ENCODE measurements at places on chromosomes 7 and 10.

DNA sequence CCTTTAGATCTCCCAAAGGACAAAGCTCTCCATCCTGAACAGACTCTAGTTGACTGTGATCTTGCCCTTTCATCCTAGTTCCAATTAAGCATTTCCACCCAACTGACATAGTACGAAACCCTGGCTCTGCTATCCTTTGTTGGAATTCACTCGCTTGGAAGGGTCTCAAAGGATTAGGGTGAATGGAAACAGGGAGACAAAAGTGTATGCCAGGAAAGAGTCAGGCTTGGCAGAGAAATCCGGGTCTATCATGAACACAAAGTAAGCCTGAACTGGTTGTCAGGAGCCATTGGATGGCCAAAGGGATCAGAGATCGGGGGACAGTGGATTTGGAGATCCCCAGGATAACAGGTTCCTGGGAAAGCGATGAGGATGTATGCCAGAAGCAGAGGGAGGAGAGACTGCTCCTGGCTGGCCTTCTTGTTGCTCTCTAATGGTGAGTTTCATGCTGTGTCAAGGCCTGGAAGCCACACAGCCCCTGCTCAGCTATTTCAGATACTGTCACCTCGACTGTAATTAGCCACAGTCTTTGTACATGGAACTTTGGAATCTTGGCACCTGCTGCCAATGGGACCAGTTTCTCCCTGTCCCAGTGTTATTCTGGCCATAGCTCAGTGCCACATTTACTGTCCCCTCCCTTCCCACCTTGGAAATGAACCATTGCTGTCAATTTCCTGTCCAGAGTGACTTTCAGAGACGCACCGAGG lies 1168.7 kb upstream of the AUTS2 start:
- no peak for DNase-seq

GRCh38 chr10:106592396-106592795 lies 572.1 kb downstream of the SORCS1 start:
- no peak for DNase-seq

- no peak for DNase-seq
These were observed 260.3 kb upstream of the RNF32 start for GRCh38 chr7:156380261-156380660.

DNA sequence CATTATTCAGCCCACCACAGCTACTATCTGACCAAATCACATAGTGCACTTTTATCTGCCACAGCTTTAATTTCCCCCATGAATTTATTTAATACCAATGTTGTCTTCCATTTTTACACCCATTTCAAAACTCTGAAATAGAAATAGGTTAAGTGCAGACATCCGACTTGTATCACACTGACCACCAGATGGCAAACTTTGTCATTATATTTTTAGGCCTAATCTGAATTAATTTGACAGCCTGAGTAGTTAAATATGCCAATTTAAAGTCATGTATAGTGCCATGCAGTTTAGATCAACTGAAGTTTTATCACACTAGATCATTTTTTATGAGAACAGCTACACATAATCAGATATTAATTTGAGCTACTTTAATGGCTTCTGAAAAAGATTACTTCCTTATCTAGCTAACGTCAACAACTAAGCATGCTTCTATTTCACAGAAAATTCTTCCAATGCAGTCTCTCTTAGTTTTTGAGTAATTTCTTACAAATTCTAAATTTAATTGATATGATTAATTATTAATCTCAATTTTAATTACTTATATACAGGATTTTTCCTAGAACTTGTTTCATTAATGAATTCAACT lies 566.4 kb downstream of the GFRA1 start:
- no peak for DNase-seq

DNA sequence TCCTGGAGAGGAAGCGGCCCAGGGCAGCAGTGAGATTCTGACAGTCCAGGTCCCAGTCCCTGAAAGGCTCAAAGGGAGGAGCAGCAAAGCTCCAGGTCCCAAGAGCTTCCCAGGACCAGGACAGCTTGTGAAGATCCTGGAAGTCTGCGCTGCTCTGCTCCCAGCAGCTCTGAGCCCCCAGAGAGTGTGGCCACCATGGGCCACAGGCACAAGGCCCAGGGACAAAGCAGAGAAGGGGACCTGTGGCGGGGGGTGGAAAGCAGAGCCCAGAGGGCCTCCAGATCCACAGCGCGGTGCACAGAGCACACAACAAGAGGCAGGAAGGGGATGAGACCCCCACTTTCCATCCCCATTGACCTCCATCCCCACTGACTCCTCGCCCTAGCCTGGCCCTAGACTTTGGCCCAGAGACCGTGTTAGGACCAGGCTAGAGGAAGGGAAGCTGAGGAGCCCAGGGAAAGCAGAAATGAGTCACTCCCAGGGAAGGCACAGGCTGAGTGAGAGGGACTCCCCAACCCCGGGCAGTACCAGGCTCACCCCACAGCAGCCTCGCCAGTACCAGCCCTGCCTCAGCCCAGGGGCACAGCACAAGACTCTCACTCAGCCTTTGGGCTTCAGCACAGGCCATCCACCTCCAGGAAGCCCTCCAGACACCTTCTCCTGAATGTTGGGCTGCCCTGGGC lies 75.5 kb downstream of the GRID1 start:
- no peak for DNase-seq

DNA sequence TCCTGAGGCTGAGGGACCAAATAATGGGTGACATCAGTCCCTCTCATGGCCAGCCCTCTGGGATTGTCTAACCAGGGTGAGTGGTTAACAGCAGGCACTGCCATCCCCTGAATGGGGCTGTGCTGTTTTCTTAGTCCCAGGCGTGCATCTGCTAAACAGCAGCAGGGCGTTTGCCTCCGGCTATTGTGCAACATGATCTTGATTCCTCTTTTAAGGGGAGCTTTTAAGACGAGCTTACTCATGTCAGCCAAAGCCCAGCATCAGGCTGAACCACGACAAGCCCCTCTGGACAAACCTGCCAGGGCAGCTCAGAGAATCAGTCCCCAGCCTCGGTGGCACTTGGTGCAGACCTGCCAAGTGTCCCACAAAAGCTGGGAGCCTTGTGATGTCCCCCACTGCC lies 16.2 kb upstream of the IGFBP3 start:
- no peak for DNase-seq

- no peak for DNase-seq
These were observed 52.3 kb upstream of the TRIM24 start for GRCh38 chr7:138407792-138408191.

- no peak for DNase-seq
These were observed 15.2 kb upstream of the FAS start for GRCh38 chr10:88975377-88975720.

- DNase-seq, result no peak
These were observed 242.8 kb downstream of the KLF6 start for GRCh38 chr10:3542185-3542611.

DNA sequence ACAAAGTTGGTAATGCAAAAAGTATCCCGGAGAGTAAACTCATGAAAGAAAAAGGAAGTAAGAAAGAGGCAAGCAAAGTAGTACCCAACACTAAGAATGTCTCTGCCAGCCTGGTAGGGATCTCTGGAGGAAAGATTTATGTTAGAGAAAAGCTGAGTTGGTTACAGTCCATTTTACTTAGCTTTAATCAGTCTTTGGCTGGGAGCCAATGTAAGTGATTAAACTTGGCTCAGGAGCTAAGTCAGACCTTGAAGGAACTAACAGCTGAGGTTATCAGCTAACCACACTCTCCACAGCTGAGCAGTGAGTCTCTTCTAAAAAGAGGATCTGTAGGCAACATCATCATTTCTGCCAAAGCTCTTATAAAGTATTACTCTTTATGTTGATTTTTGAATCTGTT lies 148.0 kb downstream of the ANKRD7 start:
- DNase-seq, result no peak

GRCh38 chr10:124709861-124710260 lies 34.3 kb downstream of the FAM53B start:
- DNase-seq, result no peak

- DNase-seq, result no peak
These were observed 6.9 kb downstream of the PRKAR2B start for GRCh38 chr7:107051376-107051775.

- no peak for DNase-seq
These were observed 637.4 kb downstream of the LRMDA start for GRCh38 chr10:76068856-76069255.

DNA sequence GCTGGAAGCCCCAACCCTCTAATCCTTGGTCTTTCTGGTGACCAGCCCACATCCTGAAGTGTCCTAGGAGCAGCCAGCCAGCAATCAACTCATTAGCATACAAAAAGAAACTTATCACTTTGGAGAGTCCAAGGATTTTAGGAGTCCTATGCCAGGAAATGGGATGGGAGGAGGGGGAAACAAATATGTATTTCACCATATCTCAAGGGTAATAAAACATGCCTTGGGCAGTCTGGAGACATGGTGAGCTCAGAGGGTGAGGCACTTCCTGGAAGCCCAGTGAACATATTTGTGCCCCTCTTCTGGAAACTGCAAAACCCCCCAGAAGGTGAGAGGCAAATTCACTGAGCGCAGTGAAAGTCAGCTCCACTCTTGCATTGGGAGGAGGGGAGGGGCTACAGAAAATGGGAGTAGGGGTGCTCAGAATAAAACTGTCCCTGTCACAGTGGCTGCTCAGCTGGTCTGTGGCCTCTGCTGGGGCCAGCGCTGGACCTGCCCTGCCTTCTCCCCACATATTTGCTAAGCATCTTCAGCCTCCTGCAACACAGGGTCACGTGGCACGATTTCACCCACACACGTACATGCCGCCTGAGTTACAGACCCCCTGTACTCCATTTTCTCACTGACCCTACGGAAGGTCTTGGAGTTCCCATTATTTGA lies 17.7 kb upstream of the ZMIZ1 start:
- DNase-seq, result no peak

DNA sequence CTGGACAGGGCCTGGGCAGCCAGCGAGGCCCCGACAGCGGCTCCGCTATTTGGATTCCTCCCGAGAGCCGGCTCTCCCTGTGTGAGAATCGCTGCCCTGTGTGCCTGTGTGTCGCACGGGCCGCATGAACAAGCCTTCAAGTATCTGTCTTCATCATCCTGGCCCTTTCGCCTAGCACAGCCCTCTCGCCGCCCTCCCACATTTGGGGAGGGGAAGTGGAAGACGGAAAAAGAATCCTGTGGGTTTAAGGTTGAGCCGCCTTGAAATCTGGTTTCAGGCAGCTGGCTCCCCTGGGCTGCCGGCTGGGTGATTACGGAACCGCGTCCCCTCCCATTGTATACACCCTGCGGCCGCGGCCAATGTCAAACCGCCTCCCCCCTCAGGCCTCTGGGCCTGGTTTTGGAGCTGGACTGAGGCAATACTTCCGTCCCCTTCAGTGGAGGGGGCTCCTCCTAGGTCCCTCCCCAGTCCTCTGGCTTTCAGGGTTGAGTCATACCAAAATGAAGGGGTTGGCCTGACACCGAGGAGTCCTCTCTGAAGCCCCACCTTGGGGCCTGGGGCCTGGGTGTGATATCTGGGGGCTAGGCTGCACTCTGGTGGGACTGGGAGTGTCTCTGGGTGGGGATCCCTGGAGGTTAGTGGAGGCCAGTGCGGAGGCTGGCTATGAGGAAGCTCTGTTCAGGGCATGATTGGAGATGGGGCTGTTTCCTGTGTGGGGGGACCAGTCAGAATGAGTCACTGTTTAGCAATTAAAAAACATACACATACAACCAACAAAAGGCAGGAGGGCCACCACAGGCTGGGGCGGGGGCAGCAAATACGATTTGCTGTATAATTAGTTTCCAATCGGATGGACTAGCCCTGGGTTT lies 1.7 kb downstream of the TRIM8 start:
- peak; percentile 64 for DNase-seq

DNA sequence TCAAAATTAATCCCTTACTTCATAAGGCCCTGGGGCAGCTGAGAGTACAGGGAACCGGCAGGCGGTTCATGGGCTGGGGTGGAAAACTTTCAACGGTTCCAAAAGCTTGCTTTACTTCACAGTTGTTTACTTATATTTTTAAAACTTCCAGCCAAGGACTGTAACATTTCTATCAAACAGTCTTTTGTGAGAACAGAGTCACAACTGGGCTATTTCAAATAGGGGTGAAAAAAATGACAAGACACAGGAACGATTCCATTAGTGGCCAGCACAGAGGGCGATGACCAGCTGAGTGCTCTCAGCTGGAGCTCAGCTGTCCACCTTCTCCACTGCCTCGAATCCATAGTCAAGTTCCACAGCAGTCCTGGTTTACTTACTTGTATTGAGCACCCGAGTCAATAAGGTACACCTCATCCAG lies 48.2 kb downstream of the XPNPEP1 start:
- DNase-seq, result no peak

GRCh38 chr7:6460303-6460702 lies 12.5 kb upstream of the DAGLB start:
- DNase-seq, result no peak

- DNase-seq, result peak; percentile 43
These were observed 250.4 kb downstream of the RNLS start for GRCh38 chr10:88332503-88333247.

DNA sequence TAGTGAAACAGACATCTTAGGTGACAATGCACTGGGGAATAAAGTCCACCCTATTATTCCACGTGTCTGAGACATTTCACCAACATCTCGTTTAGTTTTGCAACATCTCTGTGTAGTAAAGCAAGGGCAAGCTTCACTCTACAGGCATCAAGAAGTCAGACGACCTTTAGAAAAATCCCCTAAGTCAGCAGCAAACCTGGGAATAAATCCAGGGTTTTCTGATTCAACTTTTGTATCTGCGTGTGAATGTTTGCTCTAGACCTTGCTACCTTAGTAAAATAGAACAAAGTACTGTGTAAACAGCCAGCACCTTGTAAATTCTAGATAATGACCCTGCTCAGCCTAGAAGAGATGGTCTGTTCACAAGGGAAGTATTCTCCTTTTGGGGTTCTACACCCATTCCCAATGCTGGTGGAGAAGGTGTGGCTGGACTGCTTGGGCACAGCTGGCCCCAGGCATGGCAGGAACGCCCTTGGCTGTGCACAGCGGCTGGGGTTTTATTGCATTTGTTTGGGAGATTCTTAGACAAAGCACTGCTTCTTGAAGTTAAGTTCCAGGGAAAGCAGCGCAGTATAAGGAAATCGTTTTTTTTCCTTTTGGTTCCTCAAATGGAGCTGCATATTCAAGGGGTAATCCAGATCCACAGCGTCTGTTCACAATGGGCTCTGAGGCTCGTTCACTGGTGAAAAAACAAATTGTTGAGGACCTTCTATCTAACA lies 38.3 kb upstream of the GALNTL5 start:
- DNase-seq, result no peak

- no peak for DNase-seq
These were observed 84.5 kb downstream of the CARD11 start for GRCh38 chr7:2959103-2959680.

GRCh38 chr10:113666682-113667252 lies 2.9 kb upstream of the NRAP start:
- DNase-seq, result no peak

GRCh38 chr10:86438091-86438749 lies 71.6 kb upstream of the GRID1 start:
- DNase-seq, result no peak

DNA sequence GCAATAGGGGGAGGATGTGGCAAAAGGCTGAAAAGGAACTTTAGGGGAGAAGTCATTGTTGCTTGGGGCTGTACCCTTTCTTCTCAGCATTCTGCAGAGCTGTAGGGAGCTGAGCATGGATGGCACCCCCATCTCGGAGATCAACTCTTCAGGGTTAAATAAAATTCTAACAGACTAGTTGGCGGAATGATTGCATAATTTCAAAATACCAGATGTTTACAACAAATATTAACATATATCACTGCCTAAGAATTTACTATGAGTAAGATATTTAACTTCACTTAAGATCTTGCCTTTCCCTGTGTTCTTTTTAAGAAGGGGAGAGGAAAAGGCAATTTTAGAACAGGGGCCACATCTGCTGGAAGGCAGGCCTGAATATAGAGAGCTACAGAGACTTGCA lies 509 bp upstream of the OR2F1 start:
- DNase-seq, result no peak
